Activated gamma-delta T cell (primary cell): ENCODE measurements at places on chromosomes 11 and 22.

DNA sequence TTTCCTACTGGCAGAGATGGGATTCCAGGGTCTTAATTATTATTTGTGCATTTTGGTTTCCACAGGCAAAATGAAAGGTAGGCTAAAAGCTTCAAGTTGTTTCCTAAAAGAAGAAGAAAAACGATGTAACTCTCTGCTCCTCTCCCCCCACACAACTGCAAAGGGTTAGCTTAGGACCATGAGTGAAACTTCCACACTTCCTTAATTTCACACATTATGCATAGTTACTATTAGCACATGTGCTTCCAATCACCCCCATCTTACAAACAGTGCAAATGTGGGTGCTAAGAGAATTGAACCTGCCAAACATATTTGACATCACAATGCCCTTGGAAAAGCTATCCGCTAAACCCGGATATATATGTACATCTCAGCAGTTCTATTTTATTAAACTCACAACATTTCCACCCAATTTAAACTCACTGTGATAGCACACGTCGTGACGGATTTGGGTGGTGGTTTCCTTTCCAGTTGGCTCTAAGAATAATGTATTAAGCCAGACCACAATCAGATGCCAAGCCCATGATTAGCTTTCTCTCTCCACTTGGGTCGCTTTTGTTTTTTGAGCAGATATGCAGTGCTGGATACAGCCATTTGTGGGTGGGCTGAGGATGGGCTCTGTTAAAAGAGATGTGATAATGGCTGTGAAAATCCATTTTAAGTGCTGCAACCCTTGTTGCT is 245.0 kb upstream of the POU2AF2 start:
- DNase-seq = no peak

GRCh38 chr22:43038325-43038724 is 23.4 kb upstream of the PACSIN2 start:
- DNase-seq = no peak

DNA sequence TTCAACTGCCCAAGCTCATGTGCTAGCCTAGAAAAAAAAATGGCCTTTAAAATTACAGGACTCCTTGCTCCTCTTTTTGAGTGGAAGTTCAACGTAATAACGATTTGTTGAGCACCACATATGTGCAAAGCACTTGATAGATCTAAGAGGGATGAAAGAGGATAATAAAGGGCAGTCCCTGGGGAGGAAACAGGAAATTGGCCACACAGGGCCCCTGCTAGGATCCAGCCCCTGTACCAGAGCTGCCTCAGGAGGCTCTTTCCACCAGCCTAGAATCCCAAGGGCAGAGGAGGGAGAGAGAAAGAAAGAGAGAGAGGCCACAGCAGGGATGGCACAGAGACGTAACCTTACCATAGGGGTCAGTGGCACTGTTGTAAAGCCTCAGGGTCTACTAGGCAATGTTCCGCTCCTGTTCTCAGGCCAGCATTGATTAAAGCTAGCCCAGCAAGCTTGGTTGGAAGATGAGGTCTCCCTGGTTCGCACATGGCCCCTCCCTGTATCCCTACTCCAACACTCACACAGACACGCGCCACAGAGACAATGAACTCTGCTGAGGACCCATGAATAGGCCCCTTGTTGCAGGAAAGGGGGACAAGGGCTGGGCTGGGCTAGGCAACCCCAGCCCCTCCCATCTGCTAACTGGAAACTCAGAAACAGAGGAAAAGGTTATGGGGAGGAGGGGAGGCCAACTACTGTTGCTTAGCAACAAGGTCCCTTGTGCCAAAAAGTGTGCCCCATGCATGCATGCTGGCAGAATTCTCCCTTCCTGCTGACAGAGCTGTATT is at the start of gene TMPRSS5:
Gene TMPRSS5 (minus strand): TSS at position 438 of the 785 bp plus-strand sequence. CDS start 84 bp downstream, at position 354.
- no peak for DNase-seq

DNA sequence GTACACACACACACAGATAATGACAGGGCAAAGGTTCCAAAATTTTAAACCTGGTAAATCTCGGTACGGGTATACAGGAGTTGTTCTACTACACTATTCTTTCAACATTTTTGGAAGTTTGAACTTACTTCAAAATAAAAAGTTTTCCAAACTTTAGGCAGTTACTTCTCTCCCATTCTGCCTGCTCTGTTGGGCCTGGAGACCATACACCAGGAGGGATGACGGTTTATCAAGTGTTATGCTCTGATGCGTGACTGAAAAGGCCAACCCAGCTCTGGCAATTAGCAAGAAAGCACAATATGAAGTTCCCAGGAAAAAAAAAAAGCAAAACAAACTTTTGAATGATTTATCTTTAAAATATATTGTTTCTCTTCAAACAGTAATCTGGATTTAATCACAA is 969 bp downstream of the SERPIND1 start:
- DNase-seq = no peak

- DNase-seq = no peak
Measured at GRCh38 chr11:114256967-114257286, 39.3 kb upstream of the NNMT start.

- DNase-seq = no peak
Measured at GRCh38 chr11:16184588-16184987, 171.8 kb downstream of the SOX6 start.

DNA sequence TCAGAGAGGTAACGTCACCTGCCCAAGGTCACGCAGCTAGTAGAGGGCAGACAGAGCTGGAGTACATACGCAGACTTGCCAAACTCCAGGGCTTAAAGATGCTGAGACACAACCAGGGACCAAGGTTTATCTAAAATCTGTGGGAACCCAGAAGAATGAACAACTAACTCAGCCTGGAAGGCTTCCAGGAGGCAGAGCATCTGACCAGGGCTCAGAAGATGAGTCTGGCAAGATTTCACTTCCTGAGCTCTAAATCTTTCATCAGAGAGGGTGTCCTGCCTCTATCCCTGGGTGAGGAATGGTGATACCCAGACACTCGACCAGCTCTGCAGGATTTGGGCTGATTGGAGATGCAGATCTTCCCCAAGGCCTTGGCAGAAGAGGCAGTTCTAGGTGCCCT is 9.1 kb downstream of the GAL3ST1 start:
- DNase-seq = no peak

DNA sequence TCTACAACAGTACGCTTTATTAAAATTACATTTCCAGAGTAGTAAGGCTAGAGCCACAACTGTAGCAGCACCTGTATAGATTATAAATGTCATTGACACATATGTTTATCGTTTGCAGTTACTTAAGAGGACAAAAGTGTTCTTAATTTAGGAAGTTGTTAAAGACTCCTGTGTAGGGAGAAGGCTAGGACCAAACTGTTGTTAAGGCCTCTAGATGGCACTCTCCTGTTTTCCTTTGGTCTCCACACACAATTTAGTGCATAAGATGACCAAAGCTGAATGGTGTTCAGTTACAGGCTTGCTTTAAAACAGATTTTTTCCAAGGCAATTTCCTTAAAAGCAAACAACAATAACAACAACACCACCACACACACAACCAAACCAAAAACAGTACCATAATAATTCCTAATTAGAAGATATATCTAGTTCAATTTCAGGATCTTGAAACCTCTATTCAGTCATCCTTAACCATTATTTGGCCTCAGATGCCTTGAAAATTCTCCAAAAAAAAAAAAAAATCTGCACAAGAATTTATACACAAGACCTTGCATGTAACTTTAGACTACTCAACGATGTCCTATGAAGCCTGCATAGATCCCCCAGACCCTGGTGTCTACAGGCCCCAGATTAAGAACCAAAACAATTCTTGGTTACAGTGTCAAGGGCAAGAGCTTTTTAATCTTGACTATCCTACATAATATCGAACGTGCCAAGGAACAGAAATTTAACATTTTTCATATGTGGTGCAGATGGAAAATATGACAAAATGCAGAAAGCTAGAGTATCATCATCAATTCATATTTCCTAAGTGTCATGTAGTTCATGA is 42.6 kb upstream of the APOA1 start:
- no peak for DNase-seq

GRCh38 chr11:116782728-116783127 is 5.1 kb downstream of the ZPR1 start:
- DNase-seq = no peak

DNA sequence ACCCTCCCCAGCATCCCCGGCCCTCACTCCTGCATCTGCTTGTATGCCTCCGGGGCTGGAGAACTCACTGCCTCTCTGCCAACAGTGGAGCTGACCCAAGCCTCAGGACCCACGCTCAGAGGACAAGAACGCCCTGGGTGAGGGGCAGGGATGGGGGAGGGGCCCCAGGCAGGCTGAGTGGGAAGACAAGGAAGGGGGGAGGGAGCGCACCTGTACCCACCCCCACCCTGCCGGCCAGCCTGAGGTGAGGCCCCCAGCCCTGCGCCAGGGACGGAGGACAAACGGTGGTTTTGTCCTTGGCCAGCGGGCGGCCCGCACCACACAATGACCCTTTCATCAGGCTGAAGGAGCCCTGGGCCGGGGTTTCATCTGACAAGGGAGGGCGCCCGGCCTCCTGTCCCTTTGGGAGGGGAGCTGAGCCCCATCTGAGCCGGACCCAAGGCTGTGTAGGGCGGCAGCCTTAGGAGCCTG is 10.0 kb downstream of the WNT7B start:
- no peak for DNase-seq

GRCh38 chr11:67033661-67034166 is 10.8 kb downstream of the SYT12 start:
- no peak for DNase-seq

DNA sequence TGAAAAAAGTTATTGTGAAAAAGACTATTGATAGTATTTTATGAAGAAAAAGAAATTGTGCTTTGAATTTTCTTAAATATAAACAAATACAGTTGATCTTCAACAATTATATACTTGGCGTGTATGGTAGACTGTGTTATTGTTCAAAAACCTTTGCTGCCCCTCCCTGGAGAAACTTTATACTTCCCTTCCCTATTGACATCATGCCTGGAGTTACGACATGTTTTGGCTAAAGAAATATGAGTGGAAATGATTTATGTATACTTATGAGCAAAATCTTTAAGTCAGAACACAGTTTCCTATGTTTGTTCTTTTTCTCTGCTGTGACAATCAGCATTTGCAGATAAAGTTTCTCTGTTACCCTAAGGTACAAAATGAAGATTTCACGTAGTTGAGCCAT is 243.8 kb downstream of the TMEM135 start:
- DNase-seq = no peak

- DNase-seq = no peak
Measured at GRCh38 chr11:31107649-31108048, 261.9 kb downstream of the DCDC1 start.

GRCh38 chr11:20353829-20354434 is 9.6 kb upstream of the HTATIP2 start:
- no peak for DNase-seq

DNA sequence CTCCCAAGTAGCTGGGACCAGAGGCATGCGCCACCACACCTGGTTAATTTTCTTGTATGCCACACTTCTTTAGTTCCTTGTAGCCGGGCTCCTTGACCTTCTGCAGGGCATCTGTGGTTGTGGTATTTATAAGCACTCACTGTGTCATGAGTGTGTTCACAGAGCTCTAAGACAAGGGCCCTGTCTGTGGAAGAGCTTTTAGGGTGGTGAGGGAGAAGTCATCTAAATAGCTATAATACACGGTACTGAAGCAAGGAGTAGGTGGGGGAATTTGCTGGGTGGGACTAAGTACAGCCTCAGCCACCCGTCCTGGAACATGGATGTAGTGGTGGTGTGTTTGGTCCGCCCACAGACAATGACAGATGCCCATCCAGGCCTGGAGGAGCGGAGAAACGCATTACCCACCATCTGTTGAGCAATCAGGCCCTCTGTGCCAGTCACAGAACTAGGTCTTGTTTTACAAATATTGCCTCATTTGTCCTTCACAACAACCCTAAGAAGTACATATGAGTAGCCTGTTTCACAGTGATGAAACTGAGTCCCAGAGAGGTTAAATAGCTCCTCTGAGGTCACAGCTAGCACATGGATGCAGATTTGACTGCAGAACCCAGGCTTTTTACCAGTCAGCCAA is 10.1 kb downstream of the ACO2 start:
- DNase-seq = no peak

DNA sequence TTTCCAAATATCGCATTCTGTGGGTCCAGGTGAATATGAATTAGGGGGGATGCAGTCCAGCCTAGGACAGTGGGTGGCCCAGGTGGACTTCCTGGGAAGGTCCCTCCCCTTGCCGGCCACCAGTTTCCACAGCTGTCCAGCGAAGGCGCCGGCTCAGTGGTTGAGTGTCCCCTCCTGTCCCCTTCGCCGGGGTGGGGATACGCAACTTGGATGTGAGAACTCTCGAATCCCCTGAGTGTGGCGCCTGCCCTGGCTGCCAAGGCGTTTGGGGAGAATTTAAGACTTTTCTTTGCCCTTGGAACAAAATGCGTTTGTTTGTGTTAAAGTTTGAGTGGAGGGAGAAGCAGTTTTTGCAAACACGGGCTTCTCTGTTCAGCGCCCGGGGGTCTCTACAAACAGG is 123.7 kb downstream of the KCNQ1OT1 start:
- no peak for DNase-seq

GRCh38 chr11:17602105-17603001 is 55.3 kb downstream of the OTOG start:
- no peak for DNase-seq

DNA sequence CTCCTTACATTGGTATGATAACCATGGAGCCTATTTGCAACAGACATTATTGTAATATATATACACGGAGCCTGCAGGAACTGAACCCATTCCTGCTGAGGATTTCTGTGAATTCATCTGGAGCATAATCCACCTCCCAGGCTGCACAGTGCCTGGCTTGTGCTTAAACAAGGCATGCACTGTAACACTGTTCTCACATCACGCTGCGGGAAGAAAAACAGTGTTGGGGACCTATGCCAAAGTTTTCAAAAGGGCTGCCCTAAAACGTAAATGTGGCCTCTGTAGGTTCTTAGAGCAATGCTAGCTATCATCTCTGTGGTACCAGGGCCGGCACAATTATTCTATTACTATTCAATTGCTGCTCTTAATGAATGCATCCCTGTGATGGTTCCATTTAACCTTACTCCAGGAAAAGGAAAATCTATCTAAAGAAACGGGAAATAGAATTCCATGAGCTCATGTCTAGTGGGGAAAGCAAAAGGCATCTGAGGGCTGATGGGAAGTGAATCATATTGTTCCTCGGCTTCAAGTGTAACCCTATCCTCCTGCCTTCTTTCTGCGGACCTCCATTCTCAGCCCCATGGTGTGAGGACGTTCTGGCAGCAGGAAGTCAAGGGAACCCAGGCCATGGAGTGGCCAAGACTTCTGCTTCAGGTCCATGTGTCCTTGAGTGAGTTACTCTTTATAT is 525.5 kb downstream of the SOX6 start:
- DNase-seq = no peak

GRCh38 chr11:118607401-118608359 is at the start of gene PHLDB1:
TSS of gene PHLDB1 (plus strand) at chr11:118607615. CDS start at chr11:118613837, 6,222 bp downstream.
- peak; percentile 35 for DNase-seq

DNA sequence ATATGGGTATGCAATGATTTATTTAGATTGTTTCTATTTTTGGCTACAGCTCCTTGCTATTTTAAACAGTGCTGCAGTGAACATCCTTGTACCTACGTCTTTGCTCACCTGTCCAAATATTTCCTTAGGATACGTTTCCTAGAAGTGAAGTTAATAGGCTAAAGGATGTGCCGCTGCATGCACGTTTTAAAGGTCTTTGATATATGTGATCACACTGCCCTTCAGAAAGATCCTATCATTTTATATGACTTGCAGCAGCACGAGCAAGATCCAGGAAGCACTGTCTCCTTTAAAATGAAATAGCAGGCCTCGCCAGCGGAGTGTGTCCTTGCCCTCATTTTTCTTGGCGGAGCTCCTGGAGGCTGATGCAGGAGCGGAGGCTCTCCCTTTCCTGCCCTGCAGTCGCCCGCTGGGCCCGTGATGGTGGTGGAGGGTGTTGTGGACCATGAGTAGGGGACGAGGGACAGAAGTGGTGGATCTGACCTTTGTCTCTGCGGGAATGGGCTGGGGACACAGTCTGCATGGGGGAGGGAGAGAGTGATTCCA is 19.4 kb downstream of the RPS6KA4 start:
- DNase-seq = no peak

GRCh38 chr11:131430473-131431208 is 60.2 kb downstream of the NTM start:
- no peak for DNase-seq
